ENCODE measurements at places on chromosomes 3 and 15.
A peak's percentile ranks its signal among the peaks of the same experiment; 100 is the strongest.

DNA sequence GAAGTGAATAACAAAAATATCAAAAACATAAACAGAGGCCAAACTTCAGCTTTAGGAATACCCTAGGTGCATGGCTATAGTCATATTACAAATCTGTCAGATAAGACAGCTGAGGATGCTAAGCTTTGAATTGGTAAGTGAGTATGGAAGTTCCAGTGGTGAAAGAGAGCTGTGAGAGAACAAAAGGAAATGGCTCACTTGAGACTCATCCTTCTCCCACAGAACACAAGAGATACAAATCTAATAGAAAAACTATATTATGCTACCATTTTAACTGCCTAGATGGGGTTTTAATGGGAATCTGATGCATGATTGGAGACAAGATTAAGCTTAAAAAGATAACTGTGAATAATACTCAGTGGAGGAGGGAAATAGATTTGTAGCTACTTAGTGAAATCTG, 21.5 kb upstream of the PEX5L start:
- no peak for DNase-seq

- DNase-seq, result no peak
Observed at GRCh38 chr3:112170046-112170445, 37.0 kb upstream of the GCSAM start.

- no peak for DNase-seq
Observed at GRCh38 chr3:192919901-192920300, 2.2 kb upstream of the MB21D2 start.

GRCh38 chr15:75313116-75313845, 22.6 kb upstream of the COMMD4 start:
- DNase-seq, result no peak

DNA sequence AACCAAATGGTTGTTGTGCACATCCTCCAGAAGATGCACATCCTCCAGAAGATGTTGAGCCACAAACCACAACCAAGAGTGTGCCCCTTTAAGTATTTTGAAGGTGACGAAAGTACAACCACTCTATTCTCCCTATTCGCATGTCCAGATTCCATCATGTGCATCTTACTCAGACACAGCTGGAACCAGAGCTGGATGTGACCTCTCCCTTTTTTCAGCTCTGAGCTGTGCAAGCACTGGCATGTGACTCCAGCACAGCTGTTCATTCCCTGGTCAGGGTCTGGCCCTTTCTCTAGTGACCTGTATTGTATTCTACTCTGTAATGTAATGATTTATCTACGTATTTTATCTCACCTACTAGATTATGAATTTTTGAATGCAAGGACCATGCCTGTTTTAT, 29.3 kb upstream of the DLG1 start:
- no peak for DNase-seq

DNA sequence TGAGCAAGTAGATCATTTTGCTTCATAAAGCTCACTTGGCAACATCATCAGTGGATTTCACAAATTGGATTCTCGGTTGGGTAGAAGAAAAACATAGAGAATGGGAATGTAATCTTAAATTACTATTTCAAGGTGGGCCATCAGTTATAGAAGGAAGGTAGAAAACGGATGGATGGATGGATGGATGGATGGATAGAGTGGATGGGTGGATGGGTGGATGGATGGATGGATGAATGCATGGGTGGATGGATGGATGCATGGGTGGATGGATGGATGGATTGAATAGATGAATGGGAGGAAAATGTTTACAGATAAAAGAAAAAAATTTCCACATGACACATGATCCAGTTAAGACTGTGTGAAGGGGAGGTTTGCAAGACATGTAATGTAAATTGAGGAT, 159.7 kb downstream of the MEX3B start:
- no peak for DNase-seq

GRCh38 chr3:153249906-153250305, 87.9 kb downstream of the RAP2B start:
- DNase-seq, result no peak

DNA sequence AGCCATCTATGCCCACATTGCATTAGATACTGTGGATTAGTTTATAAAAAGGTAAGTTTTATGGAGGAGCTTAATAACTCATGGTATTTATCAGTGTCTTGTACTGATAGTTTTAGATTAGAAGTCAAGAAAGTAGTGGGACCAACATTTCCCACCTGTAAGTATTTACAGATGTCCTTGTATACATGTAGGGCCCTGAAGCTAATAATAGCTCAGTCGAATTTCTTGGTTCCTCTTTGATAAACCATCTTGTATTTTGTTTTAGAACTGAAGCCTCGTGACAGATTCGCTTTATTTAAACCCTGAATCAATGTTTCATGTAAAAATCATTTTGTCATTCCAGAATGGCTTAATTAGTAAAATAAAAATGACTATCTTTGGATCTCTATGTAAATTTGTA, 73.4 kb downstream of the CRYBG3 start:
- no peak for DNase-seq

- DNase-seq, result peak; percentile 7
Observed at GRCh38 chr3:40417845-40418543, 31.0 kb downstream of the ENTPD3 start.

DNA sequence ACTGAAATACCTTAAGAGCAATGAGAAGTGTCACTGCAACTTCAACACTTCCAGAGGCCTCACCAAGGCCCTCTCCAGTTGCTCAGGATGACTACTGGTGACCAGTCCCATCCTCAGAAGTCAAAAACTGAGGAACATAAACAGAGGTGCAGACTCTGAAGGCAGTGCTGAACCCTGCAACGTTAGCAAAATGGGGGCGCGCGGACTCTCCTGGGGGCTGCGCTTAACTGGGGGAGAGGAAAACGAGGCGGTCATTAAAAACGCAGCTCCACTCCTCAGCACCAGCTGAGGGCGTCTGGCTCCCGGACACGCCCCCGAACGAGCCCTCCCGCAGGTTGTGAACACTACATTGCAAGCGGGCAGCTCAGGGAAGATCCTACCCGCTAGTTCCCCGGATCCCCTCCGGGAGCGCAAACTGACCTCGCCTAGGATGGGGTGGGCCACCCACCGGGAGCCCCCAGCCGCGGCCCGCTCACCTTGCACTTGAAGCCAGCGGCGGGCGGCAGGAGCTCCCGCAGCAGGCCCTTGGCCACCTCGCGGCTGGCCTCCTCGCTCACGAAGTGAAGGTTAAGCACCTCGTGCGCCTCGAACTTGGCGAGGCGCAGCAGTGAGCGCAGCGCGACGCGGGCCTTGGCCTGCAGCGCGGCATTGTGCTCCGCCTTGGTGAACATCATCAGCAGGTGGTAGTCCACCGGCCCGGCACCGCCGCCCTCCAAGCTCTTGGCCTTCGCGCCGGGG, 711 bp downstream of the XXYLT1 start:
- peak; percentile 62 for DNase-seq

DNA sequence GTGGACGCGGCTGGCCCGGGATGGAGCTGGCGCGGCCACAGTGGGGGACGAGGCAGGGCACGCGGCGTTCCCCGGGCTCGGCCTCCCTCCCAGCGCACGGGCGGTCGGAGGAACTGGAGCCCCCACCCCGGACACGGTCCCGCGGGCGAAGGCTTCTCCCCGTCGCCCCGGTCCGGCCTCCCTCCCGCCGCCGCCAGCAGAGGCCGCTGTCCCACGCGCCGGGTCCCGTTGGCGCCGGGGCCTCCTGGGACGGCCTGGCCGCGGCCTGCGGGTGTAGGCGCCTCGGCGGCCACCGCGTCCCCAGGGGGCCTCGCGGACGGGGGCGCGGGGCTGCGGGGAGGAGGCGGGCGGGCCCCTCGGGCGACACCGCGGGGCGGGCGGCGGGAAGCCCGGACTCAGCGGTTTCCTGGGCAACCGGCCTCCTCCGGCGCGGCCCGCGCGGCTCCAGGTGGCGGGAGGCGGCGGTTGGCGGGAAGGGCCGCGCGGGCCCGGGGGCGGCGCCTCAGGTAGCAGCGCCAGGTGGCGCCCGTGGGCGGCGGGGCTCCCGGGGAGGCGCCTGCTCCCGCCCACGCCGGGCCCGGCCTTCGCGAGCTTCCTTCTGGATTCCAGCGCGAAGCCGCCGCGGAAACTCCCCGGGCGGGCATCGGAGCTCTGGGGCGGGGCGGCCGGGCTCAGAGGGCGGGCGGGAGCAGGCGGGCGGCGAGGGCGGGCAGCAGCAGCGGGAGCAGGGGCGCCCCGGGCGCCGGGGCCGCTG, 26.7 kb downstream of the MELTF start:
- DNase-seq, result peak; percentile 93

GRCh38 chr3:185988080-185988815, 50.4 kb upstream of the TRA2B start:
- DNase-seq, result no peak

DNA sequence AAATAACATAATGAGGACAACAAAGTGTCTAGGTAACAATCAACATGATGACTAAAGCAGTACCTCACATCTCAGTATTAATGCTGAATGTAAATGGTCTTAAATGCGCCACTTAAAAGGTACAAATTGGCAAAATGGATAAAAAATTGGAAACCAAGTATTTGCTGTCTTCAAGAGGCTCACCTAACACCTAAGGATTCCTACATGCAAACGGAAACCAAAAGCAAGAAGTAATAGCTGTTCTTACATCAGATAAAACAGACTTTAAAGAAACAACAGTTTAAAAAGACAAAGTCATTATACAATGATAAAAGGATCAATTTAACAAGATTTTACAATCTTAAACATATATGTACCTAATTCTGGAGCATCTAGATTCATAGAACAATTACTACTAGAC, 22.5 kb downstream of the CSNK1G1 start:
- no peak for DNase-seq

GRCh38 chr3:178845420-178846118, 226.0 kb downstream of the ZMAT3 start:
- DNase-seq, result no peak

DNA sequence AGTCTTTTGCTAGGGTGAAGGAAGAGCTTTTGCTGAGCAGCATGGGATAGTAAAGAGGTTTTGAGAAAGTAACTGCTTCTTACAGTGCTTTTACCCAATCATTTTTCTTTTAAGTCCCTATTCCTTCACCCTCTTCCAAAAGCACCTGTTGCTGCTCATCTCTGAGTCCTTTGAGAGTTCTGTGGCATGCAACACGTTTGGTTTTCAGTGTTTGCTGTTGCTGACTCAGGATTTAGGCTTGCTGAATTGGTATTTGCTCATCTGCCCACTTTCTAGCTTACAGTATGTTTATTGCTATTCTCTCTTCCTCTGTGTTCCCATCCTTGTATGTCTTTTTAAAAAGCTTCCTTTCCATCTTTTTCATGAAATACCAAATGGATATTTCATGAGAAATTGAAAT, 55.9 kb upstream of the THRB start:
- DNase-seq, result peak; percentile 41

- peak; percentile 21 for DNase-seq
Observed at GRCh38 chr15:27757052-27757451, 342.1 kb downstream of the OCA2 start.

DNA sequence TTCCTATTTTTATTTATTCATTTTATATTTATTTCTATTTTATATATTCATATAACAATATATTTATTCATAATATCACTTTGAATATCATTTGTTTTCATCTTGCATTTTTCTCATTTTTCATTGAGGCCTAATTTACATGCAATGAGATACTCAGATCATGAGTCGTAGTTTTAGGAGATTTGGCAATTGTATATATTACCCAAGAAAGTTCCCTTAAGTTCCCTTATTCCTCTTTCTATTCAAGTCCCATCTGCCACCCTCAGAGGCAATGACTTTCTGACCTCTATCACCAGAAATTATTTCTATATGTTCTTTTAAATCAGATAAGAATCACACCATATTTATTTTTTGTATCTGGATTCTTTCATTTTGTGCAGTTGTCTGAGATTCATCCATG, 329.1 kb upstream of the TPRG1 start:
- no peak for DNase-seq

DNA sequence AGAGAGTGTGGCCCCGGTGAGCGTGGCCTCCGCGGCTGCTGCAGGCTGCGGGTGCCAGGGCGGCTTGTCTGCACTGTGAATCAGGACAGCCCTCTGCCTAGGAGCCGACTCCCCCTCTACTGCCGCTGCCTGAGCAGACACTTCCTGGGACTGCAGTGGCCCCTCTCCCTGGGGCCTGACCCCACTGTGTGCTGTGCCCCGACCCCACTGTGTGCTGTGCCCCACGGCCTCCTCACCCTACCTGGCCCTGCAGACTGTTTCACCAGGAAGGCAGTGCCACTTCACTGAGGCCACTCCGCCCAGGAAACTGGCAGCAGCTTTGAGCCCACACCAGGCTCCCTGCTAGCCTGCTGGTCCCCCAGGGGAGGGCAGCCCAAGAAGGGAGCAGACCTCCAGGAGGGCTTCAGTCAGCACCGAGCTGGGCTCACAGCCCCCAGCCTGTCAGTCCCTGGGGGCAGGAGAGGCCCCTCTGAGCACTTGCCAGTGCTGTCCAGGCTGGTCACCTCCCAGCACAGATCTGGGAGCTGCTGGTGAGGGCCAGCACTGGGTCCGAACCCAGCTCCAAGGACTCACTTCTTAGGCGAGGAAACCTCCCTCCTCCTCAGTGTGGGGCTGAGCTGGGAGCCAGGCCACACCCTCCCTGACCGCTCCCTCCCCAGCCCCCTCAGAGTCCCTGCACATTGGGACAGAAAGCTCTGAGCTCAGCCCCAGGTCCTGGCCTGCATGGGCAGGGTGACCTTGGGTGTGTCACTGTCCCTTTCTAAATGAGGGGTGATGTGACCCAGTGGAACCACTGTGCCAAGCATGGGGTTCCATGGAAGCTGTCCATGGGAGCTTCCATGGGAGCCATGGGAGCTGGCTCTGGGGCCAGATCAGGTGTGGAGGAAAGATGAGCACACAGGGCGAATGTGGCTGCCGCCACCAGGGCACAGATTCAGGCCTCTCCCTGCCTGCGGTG, 56.8 kb downstream of the DNAJB8 start:
- no peak for DNase-seq

DNA sequence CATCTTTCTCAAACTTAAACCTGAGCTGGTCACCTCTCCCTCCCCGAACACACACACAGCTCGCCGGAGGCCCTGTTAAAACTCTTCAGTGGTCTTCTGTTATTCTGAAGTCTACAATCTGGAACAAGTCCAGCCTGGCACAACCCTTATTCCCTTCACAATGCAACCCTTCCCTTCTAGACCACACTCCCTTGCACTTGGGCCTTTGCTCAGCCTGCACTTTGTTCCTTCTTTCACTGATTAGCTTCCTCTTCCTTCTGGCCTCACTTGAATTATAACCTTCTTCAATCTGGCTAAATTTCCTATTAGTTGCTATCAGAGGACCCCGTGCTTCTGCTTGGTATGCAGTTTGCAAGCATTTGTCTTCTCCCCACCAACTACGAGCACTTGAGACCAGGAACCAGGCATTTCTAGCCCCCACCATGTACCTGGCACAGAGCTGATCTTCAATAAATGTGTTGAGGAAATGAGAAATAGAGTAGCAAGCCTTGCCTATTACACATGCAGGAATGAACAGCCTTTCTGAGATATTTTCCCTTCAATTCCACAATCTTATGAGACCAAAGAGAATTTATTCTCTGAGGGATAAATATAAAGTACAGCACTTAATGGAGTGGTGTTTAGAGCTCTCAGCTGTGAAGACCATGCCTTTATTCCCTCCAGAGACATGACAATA, 663.1 kb upstream of the ADAMTS9 start:
- DNase-seq, result no peak

- DNase-seq, result no peak
Observed at GRCh38 chr3:85483986-85484385, 525.2 kb downstream of the CADM2 start.
